ENCODE measurements at places on chromosomes 11 and 22.
A peak's percentile ranks its signal among the peaks of the same experiment; 100 is the strongest.

- DNase-seq: no peak
These were observed 39.6 kb downstream of the BTBD10 start for GRCh38 chr11:13423372-13423771.

DNA sequence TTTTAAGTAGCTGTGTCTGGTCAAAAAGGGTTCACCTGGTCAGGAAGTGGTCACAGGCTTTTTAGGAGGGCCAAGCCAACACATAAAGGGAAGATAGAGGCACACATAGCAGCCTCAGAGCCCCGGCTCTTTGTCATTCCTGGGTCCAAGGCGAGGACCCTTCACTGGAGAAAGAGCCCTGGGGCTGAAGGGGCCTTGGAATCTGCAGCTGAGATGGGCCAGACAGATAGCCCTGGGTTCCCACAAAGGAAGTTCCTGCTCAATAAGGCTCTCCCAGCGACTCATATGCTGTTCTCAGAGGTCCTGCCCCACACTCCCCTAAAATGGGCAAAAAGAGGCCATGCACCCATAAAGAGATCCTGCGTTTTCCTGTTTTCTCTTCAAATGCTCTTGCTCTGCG, 77.7 kb downstream of the LINC01488 start:
- DNase-seq: no peak

DNA sequence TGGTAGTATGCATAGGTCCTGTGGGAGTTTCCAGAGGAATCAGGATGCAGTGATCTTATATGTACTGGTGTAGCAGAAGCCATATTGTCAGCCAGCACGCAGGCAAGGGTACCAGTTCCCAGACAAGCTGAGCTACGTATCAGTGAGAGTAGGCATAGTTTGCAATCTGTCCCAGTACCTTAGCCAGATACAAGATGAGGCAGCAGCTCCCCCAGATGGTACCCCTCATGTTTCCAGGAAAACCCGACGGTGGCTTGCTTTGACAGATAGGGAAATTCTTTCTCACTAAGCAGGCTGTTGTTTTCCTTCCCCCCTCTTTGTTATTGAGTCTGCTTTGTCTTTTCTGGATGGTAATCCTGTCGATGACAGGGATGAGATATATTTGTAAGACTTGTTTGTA, 109.7 kb upstream of the RRM1 start:
- DNase-seq: peak; percentile 32

GRCh38 chr11:114563077-114563476, 3.4 kb upstream of the NXPE1 start:
- no peak for DNase-seq

DNA sequence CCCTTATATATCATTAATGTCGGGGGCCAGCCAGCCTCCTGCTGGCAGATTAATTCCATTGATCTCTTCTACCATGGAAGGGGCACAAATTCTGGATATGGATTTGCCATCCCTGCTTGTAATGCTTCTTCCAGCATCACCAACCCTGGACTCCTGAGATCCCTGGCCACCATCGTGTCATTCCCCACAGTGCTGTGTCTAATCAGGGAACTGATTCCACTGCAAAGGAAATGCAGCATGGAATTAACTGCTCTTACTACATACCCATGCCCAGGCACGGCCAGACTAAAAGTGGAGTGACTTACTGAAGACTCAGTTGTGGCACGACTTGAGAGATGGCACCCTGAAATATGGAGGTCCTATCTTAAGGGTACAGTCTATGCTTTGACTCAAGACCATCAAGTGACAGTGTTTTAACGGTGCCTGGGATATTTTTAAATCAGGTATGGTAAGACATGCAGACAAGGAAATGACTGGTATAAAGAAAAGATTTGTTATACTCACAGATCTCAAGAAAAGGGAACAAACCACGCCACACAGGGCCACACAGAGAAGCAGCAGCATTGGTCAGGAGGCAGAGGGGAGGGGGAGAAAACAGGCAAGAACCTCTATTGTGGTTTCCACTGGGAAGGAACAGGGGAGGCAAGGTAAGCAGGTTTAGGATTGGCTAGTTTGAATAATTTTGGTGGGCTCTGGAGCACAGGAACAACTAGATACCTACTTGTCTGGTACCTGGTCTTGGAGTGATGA, 65.1 kb downstream of the IGLL5 start:
- no peak for DNase-seq
